NB4 (cell line): ENCODE measurements at places on chromosomes 1 and 21.

- DNase-seq: no peak
Measured at GRCh38 chr21:23026878-23027277, 2028.7 kb downstream of the NCAM2 start.

- no peak for DNase-seq
Measured at GRCh38 chr1:56062625-56063024, 516.7 kb downstream of the PLPP3 start.

- no peak for DNase-seq
Measured at GRCh38 chr1:228488125-228488817, 1.1 kb downstream of the RNF187 start.

- DNase-seq: no peak
Measured at GRCh38 chr1:205057808-205058575, 15.0 kb downstream of the CNTN2 start.

GRCh38 chr1:200373811-200374231 lies 36.0 kb downstream of the ZNF281 start:
- no peak for DNase-seq

DNA sequence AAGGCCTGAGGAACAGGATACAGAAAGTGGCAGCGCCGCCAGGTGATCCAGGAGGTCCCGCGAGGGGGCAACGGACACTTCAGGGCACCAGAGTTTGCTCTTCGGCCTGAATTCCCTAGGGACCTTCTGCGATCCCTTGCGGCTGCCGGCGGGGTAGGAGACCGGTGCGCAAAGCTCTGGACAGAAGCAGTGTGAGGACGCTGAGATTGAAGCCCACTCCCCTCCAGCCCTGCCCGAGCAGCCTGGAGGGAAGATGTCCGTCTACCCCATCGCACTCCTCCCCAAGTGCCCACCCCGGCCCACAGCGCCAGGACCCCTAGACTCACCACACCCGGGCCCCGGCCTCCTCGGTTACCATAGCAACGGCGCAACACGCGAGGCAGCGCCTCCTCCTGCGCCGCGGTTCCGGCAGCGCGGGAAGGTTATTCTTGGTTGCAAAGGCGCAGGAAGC lies at the start of gene ANKRD45:
Gene ANKRD45, minus strand, starts transcription at position 361 of the 451 bp plus-strand sequence. CDS start 10,433 bp downstream, outside the sequence.
- no peak for DNase-seq
